ENCODE measurements at places on chromosomes 13 and 19.

DNA sequence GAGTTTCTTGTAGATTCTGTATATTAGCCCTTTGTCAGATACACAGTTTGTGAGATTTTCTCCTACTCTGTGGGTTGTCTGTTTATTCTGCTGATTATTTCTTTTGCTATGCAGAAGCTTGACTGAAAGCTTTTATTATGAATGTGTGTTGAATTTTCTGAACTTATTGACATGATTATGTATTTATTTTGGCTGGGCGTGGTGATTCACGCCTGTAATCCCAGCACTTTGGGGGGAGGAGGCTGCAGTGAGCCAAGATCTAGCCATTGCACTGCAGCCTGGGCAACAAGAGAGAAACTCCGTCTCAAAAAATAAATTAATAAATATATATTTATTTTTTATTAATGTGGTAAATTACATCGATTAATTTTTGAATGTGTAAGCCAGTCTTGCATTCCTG lies 78.9 kb downstream of the DNAJC15 start:
- DNase-seq, result no peak

DNA sequence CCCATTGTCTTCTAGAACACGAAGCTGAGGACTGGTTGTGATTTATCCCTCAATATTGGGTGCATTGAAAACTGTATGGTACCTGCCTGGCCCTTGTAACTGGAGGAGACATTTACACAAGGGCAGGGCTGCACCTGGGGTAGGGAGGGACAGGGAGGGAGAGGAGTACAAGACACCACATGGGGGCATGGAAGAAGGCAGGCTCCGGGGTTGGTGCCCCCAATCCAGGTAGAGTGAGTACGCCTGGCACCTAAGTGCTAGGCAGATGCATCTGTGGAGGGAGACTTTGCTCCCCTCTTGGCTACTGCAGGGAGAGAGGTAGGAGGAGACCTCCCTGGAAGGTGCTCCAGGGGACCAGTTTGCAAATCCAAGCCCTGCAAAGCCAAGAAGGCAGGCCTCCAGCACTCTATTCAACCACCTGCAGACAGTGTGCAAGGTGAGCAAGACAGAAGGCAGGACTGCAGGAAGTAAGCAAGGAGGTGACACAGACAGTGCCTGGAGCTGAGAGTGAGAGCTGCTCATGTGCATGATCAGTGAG lies 19.4 kb upstream of the UQCRFS1 start:
- no peak for DNase-seq

DNA sequence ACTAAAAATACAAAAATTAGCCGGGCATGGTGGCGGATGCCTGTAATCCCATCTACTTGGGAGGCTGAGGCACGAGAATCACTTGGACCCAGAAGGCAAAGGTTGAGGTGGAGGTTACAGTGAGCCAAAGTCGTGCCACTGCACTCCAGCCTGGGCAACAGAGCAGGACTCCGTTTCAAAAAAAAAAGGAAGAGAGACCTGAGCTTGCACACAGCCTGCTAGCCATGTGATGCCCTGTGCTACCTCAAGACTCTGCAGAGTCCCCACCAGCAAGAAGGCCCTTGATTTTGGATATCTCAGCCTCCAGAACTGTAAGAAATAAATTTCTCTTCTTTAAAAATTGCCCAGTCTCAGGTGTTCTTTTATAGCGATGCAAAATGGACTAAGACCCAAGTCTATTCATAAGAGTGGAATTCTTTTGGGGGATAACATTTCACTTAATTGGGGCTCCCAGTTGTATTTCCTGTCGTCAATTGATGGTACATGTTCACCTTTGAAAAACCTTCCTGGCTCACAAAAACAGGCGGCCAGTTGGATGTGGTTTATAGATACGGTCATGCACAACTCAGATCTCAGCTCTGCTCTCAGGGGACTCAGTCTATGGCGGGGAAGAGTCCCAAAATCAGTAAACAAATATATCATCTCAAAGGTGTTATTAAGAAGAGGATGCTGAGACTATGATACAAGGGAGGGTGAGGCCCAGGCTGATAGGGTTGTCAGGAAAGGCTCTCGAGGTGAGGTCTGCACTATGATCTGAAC lies 2.4 kb upstream of the CHERP start:
- DNase-seq, result no peak

GRCh38 chr13:113724780-113725315 lies 34.2 kb upstream of the TMEM255B start:
- peak; percentile 64 for DNase-seq

- DNase-seq, result no peak
Observed at GRCh38 chr19:30448386-30449077, 76.3 kb downstream of the ZNF536 start.

DNA sequence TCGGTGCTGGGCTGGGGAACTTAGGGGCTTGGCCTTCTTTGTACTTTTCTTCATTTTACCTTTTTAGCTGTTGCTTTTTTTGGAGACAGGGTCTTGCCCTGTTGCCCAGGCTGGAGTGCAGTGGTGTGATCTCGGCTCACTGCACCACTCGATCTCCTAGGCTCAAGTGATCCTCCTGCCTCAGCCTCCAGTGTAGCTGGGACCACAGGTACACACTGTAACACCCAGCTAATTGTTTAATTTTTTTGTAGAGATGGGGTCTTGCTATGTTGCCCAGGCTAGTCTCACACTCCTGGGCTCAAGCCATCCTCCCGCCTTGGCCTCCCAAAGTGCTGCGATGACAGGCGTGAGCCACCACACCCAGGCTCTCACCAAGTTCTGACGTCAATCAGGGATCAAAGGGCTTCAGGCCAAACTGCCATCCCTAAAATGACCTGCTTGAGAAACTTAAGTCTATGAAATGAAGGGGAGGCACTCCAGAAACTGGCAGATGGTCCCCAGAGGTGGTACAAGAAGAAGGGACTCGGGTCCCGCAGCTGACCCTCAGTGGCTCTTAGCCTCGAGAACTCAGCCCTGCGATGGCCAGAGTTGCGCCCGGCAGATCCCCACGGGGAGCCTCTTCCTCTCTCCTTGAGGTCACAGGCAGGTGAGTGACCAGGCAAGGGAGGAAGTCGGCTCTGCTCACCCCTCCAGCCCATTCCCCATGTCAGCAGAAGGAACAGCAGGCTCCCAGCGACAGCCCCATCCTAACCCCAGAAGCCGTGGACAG lies 61.7 kb downstream of the GNG7 start:
- DNase-seq, result no peak
